CD4-positive, alpha-beta T cell treated with Interleukin-15 for 1 hour (primary cell): ENCODE measurements at places on chromosomes 11 and 22.
A peak's percentile ranks its signal among the peaks of the same experiment; 100 is the strongest.

DNA sequence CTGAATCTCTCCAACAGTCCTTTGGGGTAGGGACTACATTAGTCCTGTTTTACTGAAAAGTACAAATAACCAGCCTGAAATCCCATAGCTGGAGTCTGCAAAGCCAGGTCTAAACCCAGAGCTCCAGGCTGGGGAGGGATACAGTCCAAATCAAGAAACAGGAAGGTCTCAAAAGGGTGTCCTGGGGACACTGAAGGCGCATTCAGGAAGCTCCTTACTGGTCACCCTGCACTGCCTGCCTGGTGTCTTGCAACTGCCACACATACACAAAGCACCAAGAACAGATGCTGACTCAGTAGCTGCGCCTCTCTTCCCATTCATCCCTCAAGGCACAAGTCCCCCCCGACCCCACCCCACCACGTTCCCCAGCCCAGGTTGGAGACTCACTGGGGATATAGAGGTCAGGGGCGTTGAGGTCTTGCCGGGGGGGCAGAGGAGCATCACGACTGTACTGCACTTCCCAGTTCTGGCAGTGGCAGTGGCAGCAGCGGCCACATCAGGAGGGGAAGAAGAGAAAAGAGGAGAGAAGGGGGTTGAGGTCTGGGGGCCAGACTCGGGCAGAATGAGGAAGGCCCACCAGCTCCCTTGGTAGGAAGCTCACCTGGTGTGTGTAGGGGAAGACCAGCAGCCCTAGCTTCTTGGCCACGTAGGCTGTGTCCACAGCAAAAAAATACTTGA is 1.6 kb downstream of the YIF1A start:
- no peak for DNase-seq

GRCh38 chr11:12942157-12942556 is 67.0 kb upstream of the RASSF10 start:
- DNase-seq = no peak

DNA sequence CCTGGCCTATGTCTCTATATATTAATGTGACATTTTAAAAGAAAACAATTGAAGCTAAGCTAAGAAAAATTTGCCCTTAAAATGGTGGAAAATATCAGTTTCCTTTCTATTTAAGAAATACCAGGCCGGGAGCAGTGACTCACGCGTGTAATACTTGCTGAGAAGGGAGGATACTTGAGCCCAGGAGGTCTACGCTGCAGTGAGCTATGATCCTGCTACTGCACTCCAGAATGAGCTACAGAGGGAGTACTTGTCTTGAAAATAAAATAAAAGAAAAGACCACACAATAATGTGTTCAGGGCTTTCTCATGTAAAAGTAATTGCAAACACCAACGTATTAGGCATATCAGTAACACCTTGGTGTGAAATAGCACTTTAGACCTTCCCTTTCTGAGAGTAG is 1.4 kb upstream of the PRSS23 start:
- no peak for DNase-seq

GRCh38 chr22:44456661-44457412 is 41.2 kb downstream of the RTL6 start:
- no peak for DNase-seq

DNA sequence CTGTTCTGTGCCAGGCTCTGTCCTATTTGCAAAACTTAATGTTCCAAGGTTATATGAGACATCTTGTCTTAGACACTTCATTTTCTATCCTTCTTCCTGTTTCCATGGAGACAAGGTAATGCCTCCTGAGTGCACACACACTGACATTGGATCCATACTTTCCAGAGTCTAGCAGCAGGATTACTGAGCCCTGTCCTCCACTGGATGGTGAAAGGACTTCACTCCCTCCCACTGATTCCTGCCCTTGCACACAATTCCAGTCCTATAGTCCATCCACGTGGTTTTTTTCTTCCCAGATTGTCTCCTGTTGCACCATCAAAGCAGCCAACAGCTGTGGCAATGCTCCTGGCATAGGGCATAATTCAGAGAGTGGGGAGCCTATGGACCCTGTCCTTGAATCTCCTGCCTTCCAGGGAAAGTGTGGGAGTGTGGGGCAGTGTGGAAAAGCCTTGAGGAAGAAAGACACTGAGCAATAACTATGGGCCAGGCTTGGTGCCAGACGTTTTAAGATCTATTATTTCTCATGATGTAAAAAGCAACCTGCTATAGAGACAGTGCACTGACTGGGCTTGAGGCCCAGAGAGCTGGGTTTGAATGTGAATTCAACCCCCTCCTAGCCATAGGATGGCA is 31.3 kb downstream of the SERPINH1 start:
- DNase-seq = no peak

DNA sequence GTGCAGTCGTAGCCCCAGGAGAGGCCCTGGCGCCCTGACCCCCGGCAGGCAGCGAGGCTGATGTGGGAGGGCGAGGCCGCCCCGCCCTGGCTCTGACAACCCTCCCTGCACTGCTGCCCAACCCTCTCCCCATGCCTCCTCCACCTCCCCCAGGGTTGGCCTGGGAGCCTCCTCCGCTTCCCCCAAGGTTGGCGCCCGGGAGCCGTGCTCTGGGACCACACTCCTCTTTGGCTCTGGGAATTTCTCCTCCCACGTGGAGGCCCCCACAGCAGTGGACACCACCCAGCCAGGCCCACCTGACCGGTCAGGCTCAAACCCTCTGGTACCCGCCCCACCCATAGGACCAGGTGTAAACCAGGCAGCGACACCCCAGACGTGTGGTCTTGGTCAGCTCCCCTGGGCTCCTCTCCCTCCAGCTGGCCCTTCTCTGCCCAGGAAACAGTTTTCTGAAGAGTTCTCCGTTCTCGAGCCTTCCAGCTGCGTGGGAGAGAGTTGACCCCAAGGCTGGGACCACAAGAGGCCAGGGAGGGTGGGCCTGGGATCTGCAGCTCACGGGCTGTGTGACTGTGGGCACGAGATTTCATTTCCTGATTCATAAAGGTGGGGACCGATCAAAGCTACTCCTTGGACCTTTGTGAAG is 39.5 kb upstream of the BRSK2 start:
- no peak for DNase-seq

DNA sequence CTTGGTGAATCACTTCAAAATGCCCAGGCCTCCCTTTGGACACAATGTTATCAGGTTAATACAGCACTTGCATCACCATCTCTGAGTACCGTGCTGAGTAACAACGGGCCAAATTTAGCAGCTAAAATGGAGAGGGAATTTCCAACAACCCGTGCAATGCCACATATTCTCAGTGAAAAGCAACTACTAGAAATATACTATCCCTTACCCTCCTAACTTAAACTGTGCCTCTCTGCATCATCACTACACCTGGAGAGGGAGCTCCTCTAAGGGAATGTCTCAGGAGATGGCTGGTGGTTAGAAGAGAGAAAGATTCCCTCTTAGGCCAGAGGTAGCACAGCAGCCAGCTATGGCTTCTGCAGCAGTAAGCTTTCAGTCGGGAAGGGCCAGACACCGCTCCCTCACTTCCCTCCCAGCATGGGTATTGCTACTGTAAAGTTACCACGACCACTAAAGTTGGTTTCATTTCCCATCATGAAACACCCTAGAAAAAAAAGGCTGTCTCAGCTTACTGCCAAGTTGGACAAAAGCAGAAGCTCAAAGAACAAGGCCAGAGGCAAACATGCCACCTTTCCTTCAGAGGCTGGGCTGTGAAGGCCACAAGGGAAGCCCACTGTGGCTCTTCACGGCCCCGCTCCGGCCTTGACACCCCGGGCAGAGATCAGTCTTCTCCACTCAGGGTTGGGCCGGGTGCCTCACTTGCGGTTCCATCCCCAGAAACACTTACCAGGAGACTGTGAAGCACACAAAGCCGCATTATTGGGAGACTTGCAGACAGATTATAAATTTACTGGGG is 3.9 kb downstream of the MAML2 start:
- peak; percentile 55 for DNase-seq

DNA sequence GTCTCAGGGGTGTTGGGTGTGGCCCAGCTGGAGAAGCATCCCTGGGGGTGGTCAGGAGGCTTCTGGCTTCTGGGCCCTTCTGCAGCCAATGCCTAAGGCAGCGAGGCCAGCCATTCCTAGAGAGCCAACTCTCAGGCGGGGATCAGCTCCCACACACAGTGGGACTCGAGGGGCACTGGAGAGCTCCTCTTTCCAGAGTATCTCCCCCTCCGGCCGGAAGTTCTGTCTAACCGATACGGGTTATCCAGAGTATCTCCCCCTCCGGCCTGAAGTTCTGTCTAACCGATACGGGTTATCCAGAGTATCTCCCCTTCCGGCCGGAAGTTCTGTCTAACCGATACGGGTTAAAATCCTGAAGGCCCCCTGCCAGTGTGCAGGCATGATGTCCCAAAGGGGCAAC is 71.2 kb upstream of the B3GAT1 start:
- DNase-seq = no peak

DNA sequence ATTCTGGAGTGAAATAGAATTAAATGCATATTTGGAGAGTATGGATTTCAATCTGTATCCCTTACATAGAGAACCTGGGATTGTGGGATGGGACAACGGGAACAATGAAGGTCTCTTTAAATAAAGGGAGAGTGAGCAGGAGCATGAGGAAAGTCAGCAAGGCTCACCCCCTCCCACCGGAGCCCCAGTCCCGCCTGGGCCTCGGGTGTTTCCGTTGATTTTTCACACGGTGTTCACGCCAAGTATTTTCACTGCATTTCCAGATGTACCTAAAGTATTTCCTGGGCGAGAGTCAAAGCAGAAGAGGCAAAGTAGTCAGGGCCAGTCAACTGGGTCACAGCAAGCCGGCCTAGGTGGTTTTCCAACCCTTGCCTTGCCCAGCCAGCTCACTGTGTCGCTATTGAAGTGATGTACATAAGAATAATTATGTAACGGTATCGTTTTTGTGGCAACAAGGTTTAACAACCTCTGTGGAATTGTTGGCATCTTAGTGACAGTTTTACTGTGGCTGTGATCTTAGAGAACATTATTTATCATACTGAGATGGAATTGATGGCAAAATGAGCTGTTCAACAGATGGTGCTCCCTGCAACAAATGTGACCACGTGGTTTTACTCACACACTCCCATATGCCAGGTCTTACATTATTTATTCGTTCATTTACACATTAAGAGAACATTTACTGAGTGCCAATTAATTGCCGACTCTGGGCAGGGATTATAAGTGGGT is 177.3 kb downstream of the ADAMTS15 start:
- DNase-seq = no peak

- no peak for DNase-seq
Measured at GRCh38 chr11:79739591-79739990, 298.8 kb upstream of the TENM4 start.

DNA sequence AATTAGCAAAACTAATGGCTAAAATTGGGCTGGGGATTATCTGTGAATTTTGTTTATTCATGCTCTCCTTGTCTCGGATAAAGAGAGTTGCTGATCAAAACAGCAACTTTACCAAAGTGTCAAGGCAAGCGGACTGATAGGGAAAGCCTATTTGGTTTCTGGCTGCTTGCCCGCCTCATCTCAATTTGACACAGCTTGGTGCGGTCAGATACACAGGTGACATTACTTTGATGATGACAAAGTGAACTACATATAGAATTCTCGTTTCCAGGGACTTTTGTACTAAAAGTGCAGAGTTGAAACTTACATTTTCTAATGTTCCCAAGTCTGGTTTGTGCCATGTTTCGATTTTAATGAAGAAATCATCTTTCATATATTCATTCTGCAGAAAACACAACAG is 22.8 kb downstream of the PITPNB start:
- DNase-seq = no peak
